ENCODE measurements at places on chromosomes 12 and 14.

DNA sequence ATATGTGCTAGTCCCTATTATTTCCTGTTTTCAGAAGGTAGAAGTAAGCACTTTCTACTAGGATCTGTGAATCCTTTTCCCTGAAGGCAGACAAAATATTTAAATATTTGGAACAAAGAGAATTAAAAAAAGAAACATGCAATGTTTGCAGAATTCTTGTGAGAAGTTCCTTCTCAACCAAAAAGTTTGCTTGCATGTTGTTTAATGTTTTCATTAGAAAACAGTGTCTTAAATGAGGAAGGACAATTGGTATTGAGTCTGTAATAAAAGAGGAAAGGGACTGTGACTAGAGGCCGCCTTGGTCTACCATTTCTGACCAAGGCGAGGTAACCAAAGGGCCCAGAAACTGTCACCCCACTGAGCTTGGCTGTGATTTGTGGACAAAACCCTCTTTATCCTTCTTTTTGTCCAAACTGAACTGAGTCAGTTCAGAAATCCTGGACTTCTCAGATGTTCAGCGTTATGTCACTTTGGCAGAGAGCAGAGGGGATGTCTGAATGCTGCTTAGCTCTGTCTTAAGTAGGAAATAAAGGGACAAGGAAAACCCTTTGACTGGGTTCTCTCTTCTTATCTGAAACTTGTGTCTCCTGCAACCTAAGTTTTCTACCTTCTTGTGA lies 129.8 kb upstream of the CPM start:
- DNase-seq = no peak

GRCh38 chr12:15004421-15004820 lies 31.6 kb downstream of the PDE6H start:
- DNase-seq = no peak

- peak; percentile 78 for DNase-seq
Measured at GRCh38 chr14:77579780-77580179, 36.7 kb downstream of the SPTLC2 start.

GRCh38 chr12:82650627-82651337 lies 35.9 kb upstream of the TMTC2 start:
- no peak for DNase-seq

- DNase-seq = no peak
Measured at GRCh38 chr12:31887109-31887811, 72.0 kb upstream of the RESF1 start.

- no peak for DNase-seq
Measured at GRCh38 chr14:22778084-22778483, 11.6 kb downstream of the OXA1L start.

DNA sequence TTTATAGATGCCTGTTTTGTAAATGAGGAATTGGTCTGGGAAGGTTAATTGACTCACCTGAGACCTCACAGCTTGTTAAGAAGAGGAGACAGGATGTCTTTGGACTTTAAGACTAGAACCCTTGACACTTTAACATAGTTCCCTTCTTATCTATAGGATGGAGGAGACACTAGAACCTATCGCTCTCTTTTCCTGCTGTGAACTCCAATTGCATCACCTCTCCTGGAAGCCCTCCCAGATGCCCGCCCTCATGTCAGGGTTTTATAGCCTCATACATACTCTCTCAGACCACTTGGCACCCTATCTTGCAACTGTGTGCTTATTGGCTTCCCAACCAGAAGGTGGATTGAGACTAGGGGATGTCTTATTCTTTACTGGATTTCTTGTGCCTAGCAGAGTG lies 2.5 kb upstream of the CTDSP2 start:
- no peak for DNase-seq

DNA sequence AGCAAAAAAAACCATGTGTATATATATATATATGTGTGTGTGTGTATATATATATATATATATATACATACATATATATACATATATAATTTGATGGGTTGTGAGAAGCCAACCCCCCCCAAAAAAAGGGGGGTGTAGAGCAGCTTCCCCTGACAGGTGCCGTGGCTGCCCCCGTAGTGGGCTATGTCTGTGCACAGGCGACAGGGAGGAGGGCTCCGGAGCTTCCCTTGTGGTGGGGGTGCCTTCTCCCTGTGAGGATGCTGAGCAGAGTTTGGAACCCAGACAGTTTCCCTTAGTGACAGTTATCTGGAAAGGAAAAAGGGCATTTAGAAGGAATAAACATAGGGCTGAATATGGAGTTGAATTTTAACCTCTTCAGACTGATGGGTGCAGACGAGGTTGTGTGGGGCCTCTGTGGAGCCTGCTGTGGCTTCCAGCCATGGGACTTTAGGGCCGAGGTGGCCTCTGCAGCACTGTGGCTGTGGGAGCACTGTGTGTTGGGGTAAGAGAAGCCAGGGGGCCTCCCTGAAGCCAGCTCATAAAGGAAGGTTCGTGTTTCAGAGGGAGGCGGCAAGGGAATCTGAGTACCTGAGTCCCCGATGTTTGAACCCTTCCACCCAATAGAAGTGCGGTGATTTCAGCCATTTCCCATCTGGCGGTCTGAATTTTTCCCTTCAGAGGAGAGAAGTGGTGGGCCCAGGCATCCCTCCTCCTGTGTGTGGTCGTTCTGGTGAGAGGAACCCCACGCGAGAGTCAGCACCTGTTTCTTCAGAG lies 19.8 kb downstream of the XRCC3 start:
- DNase-seq = no peak
